DMS 273 treated with DMSO at 0.1 percent for 48 hours (cell line): ENCODE measurements at places on chromosomes 5 and 9.

- DNase-seq = no peak
Observed at GRCh38 chr9:25255216-25255615, 423.0 kb downstream of the TUSC1 start.

- DNase-seq = no peak
Observed at GRCh38 chr5:147208134-147208533, 26.7 kb upstream of the STK32A start.

DNA sequence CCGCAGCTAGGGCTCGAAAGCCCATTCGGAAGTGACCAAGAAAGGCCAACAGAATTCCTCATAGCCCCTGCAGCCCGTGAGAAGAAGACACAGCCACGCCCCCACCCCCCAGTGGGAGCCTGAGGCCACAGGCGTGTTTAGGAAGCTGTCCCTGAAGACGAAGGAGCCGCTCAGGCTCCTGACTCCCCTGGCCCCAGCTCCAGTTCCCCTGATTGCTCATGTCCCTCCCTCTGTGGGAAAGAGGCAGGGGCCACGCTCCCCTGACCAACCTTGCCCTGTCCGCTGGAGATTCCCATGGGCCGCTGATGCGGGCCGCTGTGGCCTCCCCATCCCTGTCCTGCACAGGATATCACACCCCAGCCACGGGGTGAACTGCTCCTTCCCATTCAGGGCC lies 13.6 kb downstream of the ROPN1L start:
- DNase-seq = no peak

- no peak for DNase-seq
Observed at GRCh38 chr5:74582853-74583252, 57.7 kb downstream of the ENC1 start.

DNA sequence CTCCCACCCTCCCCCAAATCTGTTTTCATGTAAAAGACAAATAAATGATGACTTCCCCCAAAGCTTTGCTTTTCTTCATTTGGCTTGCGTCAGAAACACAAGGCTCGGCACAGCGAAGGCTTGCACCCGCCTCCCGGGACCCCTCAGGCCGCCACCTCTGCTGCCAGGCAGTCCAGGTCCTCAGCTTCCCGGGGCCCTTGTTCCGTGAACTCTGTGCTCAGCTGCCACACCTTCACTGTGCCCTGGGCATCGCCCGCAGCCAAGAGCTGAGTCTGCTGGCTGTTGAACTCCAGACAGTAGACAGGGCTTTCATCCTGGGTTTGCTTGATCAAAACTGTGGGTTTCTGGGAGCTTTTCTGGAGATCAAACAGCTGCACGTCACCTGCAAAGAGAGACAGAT lies 23.0 kb downstream of the DYNC2I2 start:
- no peak for DNase-seq

DNA sequence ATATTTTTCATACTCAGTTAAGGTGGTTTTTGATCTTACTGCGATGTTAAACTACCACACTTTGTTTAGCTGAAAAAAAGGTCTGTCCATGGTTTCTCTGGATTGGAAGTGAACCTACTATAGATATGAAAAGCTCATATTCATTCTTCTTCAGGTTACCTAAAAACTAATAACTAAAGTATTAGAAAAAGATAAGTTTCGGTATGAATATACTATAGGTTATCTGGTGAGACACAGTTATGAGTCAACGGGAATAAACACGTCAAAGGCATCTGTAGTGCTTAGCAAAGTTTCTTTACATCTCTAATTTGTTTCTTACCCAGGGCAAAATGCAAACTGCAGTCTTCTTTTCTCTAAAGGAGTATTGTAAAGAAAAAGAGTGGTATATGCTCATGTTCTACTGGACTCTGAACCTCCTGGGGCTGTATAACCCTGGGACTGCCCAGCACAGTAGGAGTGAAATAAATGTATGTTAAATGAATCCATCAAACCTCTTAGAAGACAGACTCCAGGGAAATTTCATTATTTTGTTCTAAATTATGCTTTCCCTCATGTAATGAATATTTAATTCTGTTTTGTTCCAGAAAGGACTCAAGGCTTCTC lies 521.9 kb downstream of the PDE4D start:
- DNase-seq = no peak

GRCh38 chr9:116647515-116647809 lies 39.6 kb upstream of the TRIM32 start:
- no peak for DNase-seq

GRCh38 chr5:78399116-78399515 lies 38.7 kb downstream of the SCAMP1 start:
- no peak for DNase-seq

DNA sequence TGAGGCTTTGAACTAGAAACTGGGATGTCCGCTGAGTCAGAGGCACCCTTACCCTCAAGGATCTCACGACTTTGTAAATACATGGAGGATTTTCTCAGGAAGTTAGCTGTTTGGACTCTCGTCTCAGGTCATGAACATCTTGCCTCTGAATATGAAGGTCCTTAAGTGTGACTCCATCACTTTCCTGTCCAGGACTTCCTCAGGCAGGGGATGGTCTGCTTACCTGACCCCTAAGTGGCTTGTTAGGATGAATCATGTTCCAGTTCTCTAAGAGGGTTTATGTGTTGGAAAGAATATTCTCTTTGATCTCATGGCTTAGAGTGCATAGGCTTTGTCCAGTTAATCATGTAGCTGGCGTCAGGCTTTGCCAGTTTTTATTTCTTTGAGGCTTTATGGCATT lies 511.7 kb upstream of the KLF4 start:
- no peak for DNase-seq

DNA sequence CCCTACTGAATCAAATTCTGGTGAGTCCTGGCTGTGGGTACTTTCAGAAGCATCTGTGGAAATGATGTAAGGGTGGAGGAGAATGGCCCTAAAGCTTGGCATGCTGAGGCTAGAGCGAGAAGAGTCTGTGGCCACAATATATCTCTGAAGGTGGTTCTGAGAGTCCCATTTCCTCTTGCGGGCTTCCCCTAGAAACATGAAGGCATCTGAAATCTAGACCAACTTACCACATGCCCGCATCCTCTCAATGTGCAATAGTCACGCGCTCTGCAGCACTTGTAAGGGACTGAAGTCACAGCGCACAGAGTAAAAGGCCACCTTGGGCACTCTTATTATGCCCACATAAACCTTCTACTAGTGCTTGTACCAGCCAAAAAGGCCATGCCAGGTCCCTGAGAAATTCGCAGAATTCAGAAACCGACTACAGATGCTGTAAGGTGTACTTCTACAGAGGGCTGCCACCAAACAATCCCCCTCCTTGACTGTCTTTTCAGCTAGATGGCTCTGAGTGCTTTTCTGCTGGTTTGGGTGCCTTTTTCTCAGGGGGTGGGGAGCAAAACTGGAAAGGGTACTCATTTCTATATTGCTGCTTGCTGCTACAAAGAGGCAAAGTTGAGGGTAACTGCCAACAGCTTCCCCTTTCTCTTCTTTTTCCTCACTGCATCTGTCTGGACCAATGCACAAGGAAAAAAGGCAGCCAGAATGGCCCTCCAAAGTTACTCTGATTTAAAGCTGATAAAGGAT lies 107.3 kb downstream of the ZDHHC21 start:
- no peak for DNase-seq

DNA sequence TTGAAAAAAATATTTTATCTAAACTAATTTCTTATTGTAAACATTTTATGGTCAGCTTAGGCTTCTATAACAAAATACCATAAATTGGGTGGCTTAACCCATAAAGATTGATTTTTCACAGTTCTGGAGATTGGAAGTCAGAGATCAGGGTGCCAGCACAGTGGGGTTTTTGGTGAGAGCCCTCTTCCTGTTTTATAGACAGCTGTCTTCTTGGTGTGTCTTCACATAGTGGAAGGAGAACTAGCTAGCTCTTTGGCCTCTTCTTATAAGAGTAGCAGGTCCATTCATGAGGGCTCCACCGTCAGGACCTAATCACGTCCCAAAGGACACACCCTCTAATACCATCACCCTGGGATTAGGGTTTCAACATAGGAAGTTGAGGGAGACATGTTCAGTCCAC lies 26.6 kb downstream of the OTULINL start:
- DNase-seq = no peak

- no peak for DNase-seq
Observed at GRCh38 chr9:120724757-120725400, 10.6 kb upstream of the MEGF9 start.

DNA sequence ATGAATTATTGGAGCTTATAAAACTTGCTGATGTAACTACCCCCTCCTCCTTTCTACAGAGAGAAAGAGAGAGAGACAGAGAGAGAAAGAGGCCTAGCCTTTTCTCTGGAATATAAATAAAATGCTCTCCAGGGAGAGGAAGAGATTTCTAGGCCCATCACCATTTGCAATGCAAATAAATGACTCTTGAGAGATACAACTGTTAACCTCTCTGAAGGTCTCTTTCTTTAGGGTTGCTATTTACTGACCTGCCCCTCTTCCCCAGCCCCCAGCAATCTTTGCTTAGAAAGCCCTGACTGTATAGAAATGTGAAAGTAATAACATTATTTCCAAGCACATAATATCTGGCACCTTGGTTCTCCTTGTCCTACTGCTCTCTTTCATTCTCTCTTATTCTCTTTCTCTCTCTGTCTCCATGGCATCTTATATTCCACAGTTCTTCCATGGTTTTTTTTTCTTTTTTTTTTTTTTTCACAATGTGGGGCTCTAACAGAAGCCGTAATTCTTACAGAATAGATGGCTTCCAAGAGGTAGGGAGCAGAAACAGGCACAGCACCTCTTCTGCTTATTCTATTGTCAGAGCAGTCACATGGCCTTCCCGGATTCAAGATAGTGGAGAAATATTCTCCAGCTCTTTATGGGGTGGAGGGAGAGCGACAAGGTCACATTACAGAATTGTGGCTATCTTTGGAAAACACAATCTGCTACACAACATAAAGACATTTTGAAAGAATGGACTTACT lies 1087.9 kb upstream of the NUDT12 start:
- no peak for DNase-seq

GRCh38 chr5:2591777-2592453 lies 159.6 kb downstream of the IRX2 start:
- DNase-seq = no peak

- DNase-seq = peak; percentile 74
Observed at GRCh38 chr5:14250748-14251701, 107.9 kb downstream of the TRIO start.

DNA sequence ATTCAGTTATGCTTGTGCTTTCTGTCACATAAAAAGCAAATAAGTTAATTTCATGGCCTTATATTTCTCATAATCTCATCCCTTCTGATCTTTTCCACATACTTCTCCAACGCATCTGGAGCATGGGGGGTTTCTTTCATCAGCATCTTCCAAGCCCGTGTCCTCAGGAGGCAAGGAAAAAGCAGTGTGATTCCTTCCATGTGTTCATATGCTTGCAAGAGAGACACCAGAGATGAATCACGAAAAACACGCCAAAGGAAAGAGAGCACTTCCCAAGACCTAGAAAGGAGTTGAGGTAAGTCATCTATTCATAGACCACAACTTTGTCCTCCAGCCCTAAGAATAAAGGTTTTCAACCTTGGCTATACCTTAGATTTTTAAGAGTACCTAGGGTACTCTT lies 26.0 kb upstream of the SVEP1 start:
- DNase-seq = no peak

- no peak for DNase-seq
Observed at GRCh38 chr5:88955403-88955802, 72.4 kb upstream of the MEF2C start.

DNA sequence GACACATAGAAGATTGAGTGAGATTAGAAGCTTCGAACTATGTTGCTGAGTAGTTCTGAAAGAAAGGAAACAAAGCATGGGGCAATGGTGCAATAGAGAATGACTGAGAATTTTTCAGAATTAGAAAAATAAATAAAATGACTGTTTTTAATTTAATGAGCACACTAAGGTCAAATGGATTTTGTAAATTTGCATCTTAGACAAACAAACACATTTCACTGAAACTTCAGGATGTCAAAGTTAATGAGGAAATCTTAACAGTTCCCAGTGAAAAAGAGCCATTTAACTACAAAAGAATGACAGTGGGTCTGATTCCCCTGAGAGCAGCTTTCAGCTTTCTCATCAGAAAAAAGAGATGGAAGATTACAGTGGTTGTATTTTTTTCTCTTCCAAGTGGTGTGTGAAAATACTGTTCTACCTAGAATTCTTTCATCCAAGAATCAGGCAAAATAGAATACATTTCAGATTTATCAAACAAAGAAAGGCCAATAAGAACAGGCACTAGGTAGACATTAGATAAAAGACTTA lies 591.9 kb downstream of the SEMA5A start:
- DNase-seq = no peak

- no peak for DNase-seq
Observed at GRCh38 chr5:111095982-111096381, 3.8 kb downstream of the WDR36 start.

- DNase-seq = no peak
Observed at GRCh38 chr5:149885513-149885912, 59.1 kb downstream of the PDE6A start.

DNA sequence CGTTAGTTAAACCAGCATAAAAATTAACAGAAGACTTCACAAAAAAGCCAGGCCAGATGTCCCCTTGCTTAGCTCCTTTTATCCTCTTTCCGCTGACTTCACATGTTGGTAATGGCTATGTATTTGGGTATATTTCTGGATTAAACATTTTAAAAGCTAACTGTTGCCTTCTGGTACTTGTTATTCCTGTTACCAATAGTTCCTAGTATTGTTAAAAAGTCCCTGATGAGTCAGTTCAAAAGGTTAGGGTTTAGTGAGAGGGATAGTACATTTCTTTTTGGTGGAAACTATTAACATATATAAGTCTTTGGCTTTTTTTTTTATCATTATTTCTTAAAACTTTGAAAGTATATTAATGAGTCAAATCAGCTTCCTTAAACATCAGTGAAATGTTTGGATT lies 103.2 kb upstream of the ELL2 start:
- DNase-seq = no peak

DNA sequence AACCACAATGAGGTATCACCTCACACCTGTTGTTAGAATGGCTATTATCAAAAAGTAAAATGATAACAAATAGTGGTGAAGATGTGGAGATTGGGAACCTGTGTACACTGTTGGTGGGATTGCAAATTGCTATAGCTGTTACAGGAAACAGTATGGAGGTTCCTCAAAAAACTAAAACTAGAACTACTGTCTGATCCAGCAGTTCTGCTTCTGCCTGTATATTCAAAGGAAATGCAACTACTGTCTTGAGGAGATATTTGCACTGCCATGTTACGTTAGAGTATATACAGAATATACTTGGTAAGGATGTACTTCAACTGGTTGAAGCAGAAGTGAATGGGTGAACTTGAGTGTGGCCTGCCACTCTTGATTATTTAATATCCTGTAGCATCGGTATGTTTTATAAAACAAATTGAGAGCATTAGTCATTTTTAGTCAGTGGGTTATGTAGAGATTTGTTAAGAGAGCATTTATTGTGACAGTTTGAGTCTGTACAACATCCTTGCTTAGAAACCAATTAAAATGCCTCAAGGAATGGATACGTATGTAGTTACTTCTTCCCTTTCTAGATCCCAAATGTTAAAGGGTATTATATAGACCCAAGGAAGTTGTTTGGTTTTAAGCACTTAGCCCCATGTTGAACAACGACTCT lies 37.5 kb downstream of the ZCCHC7 start:
- DNase-seq = no peak

- no peak for DNase-seq
Observed at GRCh38 chr5:35811108-35811741, 45.5 kb upstream of the IL7R start.
